ENCODE measurements at places on chromosomes 7 and 10. TPM values are rescaled to one million over a fixed set of nuclear protein-coding genes. Genes with fewer than 3 reads are reported as not detected.

Gene DEPP1
- 136 TPM for total RNA-seq

- no peaks in the 10 kb centered on the region for H3K27me3 ChIP-seq
- no peak for DNase-seq
- no peaks in the 10 kb centered on the region for H3K36me3 ChIP-seq
- no peak overlapping the region for H3K4me3 ChIP-seq
- no peak overlapping the region for H3K27ac ChIP-seq
Measured at GRCh38 chr7:108015740-108016139, 12.8 kb upstream of the LAMB1 start.

Gene ADGRA1
- 0.12 TPM for total RNA-seq

Gene OPALIN
- not detected for total RNA-seq

Gene PLA2G12B
- total RNA-seq: not detected

Gene ARHGEF35
- total RNA-seq: 5.1 TPM

DNA sequence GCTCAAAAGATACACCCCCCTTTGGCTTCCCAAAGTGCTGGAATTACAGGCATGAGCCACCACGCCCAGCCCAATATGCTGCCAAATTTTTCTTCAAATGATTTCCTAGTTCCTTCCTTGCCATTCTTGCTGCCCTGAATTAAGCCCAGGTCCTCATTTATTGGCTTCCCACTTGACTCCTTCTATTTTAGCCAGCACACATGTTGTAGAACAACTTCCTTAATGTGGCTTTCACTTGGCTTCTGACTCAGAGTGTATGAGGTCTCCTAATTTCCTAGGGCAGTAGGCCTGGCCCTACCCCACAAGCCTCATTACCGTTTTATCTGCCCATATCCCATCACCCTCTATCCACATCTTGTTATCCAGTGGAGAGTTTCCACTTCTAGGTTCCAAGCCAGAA lies 21.8 kb upstream of the HIPK2 start:
- DNase-seq: no peak
- H3K4me3 ChIP-seq: no peak overlapping the region
- H3K27ac ChIP-seq: no peak overlapping the region
- no peaks in the 10 kb centered on the region for H3K27me3 ChIP-seq
- H3K36me3 ChIP-seq: no peaks in the 10 kb centered on the region
- no peaks in the 10 kb centered on the region for H3K4me1 ChIP-seq

GRCh38 chr10:59002011-59002410 lies 174.4 kb upstream of the PHYHIPL start:
- no peak overlapping the region for H3K4me3 ChIP-seq
- peaks cover 47% of the 10 kb centered on the region for H3K4me1 ChIP-seq
- H3K36me3 ChIP-seq: no peaks in the 10 kb centered on the region
- peak; percentile 83 for DNase-seq
- no peaks in the 10 kb centered on the region for H3K27me3 ChIP-seq

- H3K4me1 ChIP-seq: no peaks in the 10 kb centered on the region
- no peak for DNase-seq
- H3K27ac ChIP-seq: no peak overlapping the region
- no peaks in the 10 kb centered on the region for H3K27me3 ChIP-seq
- no peak overlapping the region for H3K4me3 ChIP-seq
Measured at GRCh38 chr10:72073708-72074573, 14.4 kb downstream of the SPOCK2 start.

Gene TMEM229A
- total RNA-seq: not detected

GRCh38 chr7:149209518-149210269 lies 14.3 kb downstream of the ZNF282 start:
- no peak overlapping the region for H3K27ac ChIP-seq
- H3K27me3 ChIP-seq: no peaks in the 10 kb centered on the region
- no peak overlapping the region for H3K4me3 ChIP-seq
- DNase-seq: no peak
- H3K4me1 ChIP-seq: no peaks in the 10 kb centered on the region

- H3K4me1 ChIP-seq: no peaks in the 10 kb centered on the region
- no peak overlapping the region for H3K4me3 ChIP-seq
- no peak overlapping the region for H3K27ac ChIP-seq
- no peak for DNase-seq
Measured at GRCh38 chr10:58477122-58477521, 35.5 kb upstream of the BICC1 start.

Gene SPDYE6
- total RNA-seq: not detected

- no peak for DNase-seq
- H3K36me3 ChIP-seq: no peaks in the 10 kb centered on the region
- H3K4me1 ChIP-seq: no peaks in the 10 kb centered on the region
- no peaks in the 10 kb centered on the region for H3K27me3 ChIP-seq
- peak overlapping the region; percentile 28 for H3K4me3 ChIP-seq
- peak overlapping the region; percentile 52 for H3K27ac ChIP-seq
Measured at GRCh38 chr10:6050801-6051445, 11.2 kb downstream of the IL2RA start.

DNA sequence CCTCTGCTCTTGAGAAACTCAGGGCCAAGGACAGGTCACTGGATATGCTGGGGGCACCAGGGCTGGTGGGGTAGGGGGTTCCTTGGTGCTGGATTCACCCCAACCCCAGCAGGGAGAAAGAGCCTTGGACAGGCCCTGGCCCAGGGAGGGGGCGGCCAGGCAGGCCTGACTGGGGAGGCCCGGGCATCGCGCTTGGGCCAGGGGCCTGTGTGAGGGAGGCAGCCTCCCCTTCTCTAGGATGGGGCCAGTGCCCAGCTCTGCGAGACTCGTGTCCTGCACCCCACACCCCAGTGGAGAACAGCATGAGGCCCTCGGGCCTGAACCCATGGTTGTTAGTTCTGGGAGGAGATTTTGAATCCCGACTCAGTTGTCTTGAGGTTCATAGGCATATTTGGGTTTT lies 217.1 kb downstream of the ZNF248 start:
- no peak for DNase-seq
- H3K27ac ChIP-seq: no peak overlapping the region
- H3K36me3 ChIP-seq: no peaks in the 10 kb centered on the region
- no peaks in the 10 kb centered on the region for H3K27me3 ChIP-seq
- no peak overlapping the region for H3K4me3 ChIP-seq

Gene GPR26
- total RNA-seq: not detected

DNA sequence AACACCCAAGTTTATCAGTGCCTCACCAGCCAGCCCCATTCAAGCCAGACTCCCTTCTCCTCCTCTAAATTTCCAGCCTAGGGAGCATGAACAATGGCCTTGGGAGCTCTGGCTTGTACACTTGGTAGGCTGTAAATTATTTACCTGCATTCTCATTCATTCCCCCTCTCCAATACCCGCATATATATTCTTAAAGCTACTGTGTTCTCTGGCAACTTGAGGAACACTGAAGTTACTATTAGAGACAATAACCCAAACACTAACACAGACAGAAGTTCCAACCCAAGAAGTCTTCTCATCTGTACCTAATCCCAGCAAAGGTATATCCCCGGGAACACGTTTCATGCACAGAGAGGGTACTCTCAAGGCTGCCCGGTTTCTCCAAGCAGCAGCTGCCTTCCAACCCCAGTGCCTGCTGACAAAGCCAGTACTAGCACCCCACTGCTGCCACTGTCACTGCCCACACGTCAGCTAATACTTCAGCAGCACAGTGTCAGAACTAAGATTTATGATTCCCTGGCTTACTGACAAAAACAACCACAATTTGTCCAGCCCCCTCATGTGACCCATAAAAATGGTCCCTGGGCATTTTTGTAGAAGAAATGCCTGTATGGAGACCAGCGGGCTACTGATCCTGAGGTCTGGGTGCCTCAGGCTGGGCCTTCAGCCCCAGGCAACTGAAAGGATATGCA lies 3.1 kb downstream of the WDR91 start:
- peak overlapping the region; percentile 83 for H3K27ac ChIP-seq
- peaks cover 58% of the 10 kb centered on the region for H3K4me1 ChIP-seq
- DNase-seq: no peak
- H3K27me3 ChIP-seq: no peaks in the 10 kb centered on the region
- no peak overlapping the region for H3K4me3 ChIP-seq

DNA sequence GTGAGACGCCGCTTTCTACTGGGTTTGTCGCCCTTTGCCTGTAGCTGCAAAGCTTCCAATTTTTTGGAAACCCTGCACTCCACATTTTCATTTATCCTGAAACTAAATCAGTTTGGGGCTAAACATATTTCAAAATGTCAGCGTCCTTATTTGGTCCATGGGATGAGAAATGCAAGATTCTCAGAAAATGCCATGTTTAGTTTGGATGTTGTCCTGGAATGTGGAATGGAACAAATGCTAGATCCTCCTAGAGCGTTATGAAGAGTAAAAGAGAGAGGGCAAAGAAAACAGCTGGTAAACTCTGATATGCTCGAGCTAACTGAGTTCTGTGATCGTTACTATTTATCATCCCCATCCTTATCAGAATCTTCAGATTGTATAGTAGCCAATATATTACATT lies 236.9 kb downstream of the KLF6 start:
- H3K27me3 ChIP-seq: no peaks in the 10 kb centered on the region
- H3K27ac ChIP-seq: no peak overlapping the region
- H3K36me3 ChIP-seq: no peaks in the 10 kb centered on the region
- H3K4me1 ChIP-seq: no peaks in the 10 kb centered on the region

DNA sequence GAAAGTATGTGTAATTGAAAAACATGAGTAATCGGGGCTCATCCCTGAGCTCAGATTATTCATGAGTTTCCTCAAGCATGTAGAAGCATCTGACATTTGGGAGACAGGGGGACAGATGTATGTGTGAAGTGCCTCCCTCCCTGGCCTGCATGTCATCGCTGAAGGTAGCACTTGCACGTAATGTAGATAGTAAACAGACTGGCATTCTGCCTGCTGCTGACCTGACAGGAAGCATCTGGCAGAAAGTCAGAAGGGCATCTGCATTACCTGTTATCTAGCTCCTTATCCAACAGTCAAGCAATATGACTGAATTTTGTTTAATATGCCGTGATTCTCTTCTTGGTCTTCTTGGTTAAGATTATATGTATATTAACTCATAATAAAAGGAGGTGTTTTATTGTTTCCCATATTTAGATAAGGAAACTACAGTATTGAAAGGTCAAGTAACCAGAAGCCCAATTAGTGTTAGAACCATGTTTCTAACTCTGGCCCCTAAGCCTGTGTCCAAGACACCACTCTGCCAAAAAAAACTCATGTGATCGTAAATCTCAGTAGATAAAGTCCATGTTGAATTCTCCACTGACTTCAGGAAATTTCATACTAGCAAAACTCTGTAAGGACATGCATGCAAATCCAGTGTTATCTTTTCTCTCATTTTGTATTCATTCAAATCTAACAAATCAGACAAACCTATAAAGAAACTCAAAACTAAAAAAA lies 918.1 kb upstream of the MBL2 start:
- H3K27me3 ChIP-seq: no peaks in the 10 kb centered on the region
- no peak for DNase-seq
- no peaks in the 10 kb centered on the region for H3K36me3 ChIP-seq
- no peak overlapping the region for H3K27ac ChIP-seq
- H3K4me3 ChIP-seq: no peak overlapping the region
- no peaks in the 10 kb centered on the region for H3K4me1 ChIP-seq

- no peaks in the 10 kb centered on the region for H3K27me3 ChIP-seq
- H3K4me3 ChIP-seq: no peak within 1 kb of the TSS
- H3K36me3 ChIP-seq: no peaks in the 10 kb centered on the region
- no peak within 1 kb of the TSS for H3K27ac ChIP-seq
Measured at GRCh38 chr10:88952647-88953111, at the start of gene ACTA2. Gene ACTA2 (minus strand): TSS chr10:88952773. CDS start chr10:88948930, 3,843 bp downstream.

- H3K36me3 ChIP-seq: no peaks in the 10 kb centered on the region
- DNase-seq: no peak
- no peak overlapping the region for H3K27ac ChIP-seq
- H3K4me3 ChIP-seq: no peak overlapping the region
- H3K27me3 ChIP-seq: no peaks in the 10 kb centered on the region
Measured at GRCh38 chr7:154874409-154875113, 128.4 kb downstream of the PAXIP1 start.

Gene ZNF487
- total RNA-seq: 3.0 TPM

- H3K36me3 ChIP-seq: no peaks in the 10 kb centered on the region
- H3K27ac ChIP-seq: no peak overlapping the region
- H3K27me3 ChIP-seq: no peaks in the 10 kb centered on the region
Measured at GRCh38 chr7:74094224-74095101, 10.9 kb downstream of the LIMK1 start.

DNA sequence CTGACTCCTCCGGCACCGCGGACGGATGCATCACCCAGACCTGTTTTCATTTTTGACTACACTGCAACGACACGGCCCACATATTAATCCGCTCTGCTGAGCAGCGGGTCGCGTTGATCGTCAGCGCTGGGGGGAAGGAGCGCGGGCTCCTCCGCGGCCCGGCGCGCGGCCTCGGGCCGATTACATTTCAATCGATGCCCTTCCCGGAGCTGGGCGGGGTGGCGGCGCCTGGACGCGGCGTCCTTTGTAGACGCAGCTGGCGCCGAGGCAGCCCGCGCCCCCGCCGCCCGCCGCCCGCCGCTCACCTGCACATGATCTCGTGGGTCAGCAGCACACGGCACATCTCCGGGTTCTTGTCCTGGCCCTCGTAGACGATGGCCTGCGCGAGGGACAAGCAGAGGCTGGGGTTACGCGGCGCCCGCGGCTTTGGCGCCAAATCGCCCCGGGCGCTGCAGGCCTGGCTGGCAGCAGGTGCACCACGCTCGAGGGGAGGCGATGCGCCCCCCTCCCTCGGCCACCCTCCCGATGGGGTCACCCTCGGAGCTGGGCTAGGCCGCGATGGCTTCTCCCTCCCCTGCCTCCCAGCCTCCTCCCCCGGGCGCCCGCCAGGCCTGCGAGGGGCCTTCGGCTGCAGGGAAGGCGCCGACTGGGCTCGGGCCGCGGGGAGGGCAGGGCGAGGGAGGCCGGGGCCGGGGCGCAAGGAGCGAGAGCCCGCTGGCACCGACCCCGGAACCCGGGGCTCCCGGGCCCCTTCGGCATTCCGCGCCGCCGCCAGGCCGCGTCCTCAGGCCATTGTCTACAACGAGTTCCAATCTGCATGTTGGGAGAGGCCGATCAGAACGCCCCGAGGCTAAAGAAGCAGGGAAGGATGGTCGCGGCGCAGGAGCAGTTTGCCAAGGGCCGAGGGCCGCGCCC lies 5.2 kb downstream of the EBF3 start:
- H3K27me3 ChIP-seq: peaks cover 93% of the 10 kb centered on the region
- no peak overlapping the region for H3K27ac ChIP-seq
- peak overlapping the region; percentile 3 for H3K4me3 ChIP-seq
- DNase-seq: no peak

Gene PNLIPRP1
- 6,570 TPM for total RNA-seq

DNA sequence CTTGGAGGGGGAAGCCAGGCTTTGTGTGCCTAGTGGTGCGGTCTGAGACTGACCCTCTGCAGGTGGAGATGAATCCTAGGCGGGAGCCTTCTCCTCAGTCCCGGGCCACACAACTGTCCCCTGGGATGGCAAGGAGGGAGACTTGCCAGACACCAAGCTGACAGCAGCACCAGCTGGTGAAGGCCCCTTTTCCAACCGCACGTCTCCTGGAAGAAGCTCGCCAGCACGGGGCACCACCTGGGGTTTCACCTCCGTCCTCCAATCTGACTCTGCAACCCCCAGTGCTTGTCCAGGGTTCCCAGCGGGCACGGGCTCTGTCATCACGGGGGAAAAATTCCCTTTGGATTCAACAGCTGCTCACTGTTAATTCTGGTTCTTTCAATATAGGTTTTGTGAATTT lies 34.2 kb upstream of the TCERG1L start:
- DNase-seq: no peak
- H3K27ac ChIP-seq: no peak overlapping the region
- H3K4me3 ChIP-seq: no peak overlapping the region
- no peaks in the 10 kb centered on the region for H3K27me3 ChIP-seq
